ENCODE measurements at places on chromosomes 5 and 9.
A peak's percentile ranks its signal among the peaks of the same experiment; 100 is the strongest.

DNA sequence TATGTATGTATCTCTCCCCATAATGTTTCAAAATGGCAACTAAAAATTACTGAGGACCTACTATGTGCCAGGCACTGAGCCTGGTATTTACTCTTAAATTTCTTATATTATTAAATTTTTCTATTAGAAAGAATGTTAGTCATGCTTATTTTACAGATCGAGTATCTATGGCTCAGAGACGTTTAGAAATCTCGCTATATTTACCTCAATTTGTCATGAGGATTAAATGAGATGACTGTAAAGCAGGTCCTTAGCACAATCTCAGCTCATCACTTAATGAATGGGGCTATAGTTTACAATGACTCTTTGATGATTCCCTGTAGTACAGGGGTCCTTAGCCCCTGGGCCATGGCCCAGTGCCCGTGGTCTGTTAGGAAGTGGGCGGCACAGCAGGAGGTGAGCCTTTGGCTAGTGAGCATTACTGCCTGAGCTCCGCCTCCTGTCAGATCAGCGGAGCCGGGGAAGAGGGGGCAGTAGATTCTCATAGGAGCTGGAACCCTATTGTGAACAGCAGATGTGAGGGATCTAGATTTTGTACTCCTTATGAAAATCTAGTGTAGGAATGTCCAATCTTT lies 15.5 kb downstream of the ENC1 start:
- DNase-seq: no peak

- no peak for DNase-seq
Observed at GRCh38 chr9:89953824-89954615, 349.2 kb downstream of the GADD45G start.

DNA sequence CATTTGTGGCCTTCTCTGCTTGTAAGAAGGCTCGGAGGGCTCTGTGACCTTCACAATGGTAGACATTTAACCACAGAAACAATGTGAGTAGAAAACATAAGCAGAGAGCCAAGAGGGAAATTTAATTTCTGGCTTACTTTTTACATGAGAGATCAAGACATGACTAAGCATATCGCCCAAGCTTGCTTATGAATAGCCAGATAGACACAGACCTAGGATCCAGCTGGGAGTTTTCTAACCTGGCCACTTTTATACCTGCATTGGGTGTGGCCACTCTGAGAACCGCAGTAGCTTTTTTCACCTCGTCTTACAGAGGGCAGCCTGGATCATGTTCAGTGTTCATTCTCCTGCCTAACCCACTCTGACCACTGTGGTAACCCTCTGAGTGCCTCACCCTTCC lies 244.9 kb upstream of the KCNN2 start:
- DNase-seq: no peak

GRCh38 chr9:135343136-135343535 lies 136.4 kb upstream of the PPP1R26 start:
- no peak for DNase-seq

- DNase-seq: no peak
Observed at GRCh38 chr9:82599336-82599949, 463.5 kb downstream of the RASEF start.

GRCh38 chr5:178331491-178331996 lies 98.9 kb upstream of the PHYKPL start:
- no peak for DNase-seq

- peak; percentile 62 for DNase-seq
Observed at GRCh38 chr9:20640331-20641187, 18.3 kb upstream of the MLLT3 start.

- DNase-seq: no peak
Observed at GRCh38 chr9:130213911-130214761, 41.9 kb downstream of the NCS1 start.

- DNase-seq: no peak
Observed at GRCh38 chr9:129983891-129984290, 59.1 kb downstream of the FNBP1 start.

DNA sequence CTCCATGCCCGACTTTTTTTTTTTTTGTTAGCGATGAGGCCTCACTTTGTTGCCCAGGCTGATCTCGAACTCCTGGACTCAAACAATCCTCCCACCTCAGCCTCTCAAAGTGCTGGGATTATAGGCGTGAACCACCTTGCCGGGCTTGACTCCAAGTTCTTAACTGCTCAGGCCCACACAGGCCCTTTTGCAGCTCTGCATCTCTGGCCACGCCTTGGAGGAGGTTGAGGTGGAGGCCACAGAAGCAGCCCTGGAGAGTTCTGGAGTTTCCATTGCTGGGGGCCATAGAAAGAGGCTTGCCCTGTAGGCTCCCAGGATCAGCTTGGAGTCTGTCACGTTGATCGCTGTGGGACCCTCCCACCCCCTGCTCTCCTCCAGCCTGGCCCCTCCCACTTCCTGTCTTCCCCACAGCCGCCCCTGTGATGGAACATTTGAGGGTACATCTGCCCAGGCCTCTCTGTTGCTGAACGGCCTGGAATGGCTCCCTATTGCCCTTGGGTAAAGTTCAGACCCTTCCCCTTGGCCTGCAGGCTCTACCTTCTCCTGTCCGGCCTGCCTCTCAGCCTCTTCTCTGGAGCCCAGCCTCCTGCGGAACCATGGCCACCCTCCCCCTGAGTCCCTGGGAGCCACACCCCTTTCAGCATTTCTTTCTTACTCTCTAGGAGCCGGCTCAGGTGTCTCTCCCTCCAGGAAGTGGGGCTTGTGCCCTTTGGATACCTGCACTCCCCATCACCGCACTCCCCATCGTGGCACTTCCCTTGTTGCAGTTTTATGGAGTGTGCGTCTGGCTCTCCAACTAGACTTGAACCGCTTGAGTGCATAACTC lies 30.4 kb upstream of the IER5L start:
- DNase-seq: peak; percentile 43

GRCh38 chr9:83537331-83538171 lies 650 bp downstream of the FRMD3 start:
- DNase-seq: no peak

GRCh38 chr5:178547753-178548415 lies 42.3 kb downstream of the COL23A1 start:
- DNase-seq: no peak

- no peak for DNase-seq
Observed at GRCh38 chr9:1284727-1285126, 234.6 kb downstream of the DMRT2 start.

GRCh38 chr5:180381851-180382480 lies 28.8 kb upstream of the GFPT2 start:
- no peak for DNase-seq

DNA sequence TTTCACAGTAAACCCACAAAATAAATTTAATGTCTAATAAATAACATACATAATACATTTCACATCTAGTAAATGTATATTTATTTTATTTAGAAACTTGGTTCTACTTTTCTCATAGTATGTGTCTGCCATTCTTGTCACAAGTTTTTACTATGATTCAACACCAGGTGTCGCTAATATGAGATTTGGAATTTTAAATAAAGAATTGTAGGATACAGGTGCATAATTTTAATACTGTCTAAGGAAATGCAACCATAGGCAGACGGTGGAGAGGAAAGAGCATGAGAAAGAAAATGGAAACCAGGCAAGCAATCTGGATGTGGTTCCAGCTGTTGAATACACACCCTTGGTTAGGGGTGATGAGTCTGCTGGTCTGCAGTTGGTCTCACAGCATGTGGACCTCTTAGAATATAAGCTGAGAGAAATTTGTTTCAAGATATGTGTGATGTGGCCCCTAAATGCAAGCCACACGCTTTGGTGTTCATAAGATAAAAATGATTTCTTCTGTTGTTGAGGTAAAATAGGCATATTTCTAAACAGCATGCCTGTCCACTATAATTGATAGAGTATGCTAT lies 114.7 kb upstream of the TXNDC8 start:
- no peak for DNase-seq

DNA sequence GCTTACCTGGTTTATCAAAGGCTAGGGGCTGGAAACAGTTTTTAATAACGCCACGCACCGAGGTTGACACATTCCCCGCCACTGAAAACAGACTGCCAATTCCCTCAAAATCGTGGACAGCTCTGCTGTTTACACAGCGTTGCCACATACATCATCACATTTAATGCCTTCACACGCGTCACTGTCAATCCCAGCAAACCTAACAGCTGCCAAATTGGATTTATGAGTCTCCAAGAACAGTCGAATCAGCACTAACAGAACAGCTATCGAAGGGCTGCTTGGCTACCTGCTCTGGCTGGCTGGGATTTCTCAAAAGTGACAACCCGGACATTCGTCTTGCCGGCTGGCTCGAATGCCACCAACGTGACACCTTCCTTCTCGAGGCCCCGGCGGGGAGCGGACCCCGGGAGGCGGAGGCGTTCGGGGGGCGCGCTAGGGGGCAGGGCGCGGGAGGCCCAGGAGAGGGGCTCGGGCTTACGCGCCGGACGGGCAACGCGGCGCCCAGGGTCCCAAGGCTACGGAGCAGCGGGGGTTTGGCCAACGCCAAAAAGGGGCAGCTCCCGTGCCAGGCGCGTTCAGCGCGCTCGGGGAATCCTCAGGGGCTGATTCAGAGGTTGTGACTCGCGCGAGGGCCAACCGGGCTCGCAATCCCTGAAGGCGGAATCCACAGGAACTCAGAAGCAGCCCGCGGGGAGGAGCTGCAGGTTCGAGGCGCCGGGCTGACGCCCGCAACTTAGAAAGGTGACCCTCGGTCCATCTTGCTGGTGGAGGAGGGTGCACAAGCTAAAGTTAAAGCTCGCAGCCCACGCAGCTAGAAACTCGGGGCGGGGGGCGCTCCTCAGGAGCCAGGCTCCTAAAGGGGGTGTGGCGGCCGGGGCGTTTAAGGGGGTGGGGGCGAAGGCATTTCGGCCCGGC lies 1.2 kb downstream of the CDC14B start:
- DNase-seq: no peak

DNA sequence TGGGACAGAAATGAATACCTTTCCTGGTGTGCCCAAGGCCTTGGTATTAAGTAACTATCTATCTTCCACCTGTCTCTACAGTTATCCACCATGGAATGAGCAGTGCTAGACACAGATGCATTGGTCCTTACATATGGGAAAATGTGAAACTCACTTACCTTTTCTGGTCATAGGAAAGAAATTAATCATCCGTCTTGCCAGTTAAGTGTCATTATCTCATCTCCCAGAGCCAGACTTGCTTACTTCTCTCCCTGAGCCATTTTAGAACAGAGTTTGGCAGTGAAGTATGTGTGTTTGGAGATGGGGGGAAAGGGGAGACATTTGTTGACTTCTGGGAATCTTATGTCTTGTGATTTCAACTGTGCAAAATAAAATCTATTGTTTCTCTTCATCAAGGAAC lies 1211.0 kb upstream of the CDH6 start:
- no peak for DNase-seq

DNA sequence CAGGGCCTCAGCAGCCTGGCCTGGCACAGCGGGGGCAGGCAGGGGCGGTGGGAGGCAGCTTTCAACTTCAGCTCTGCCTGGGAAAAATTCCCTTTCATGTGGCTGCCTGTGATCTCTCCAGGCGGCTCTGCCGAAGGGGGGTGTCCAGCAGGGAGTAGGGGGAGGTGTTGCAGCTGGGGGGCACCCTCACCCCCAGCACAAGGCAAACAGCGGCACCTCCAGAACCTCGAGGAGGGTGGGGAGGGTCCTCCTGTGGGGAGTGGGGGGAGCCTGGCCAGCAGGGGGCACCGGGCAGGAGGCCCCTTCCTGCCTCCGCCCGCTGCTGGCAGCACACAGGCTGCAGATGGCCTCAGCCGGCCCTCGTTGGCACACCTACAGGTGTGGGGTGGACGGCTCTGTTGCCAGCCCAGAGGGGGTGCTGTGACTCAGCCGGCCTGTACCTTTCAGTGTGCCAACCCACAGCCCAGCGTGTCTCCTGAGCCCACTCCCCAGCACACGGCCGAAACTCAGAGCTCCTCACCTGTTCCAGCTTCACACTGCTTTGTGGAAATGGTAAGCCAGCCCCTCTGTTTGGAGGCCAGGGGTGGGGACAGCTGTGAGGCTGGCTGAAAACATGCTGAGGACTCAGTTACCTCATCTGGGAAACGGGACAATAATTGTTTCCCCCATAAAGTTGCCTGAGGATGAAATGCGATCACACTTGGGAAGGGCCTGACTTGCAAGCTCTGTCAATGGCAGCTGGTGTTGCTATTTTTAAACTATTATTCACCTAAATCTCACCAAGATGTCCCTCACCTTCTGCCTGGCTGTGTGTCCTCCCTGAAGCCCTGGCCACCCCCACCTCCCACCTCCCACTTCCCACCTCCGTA lies 37.0 kb downstream of the CXXC5 start:
- no peak for DNase-seq

Data from stimulated activated CD4-positive, alpha-beta T cell treated with anti-CD3 and anti-CD28 coated beads, Interleukin-4, amount 100 ng/mL, for 48 hours (primary cell).